ENCODE measurements at places on chromosomes 5 and 9.

- DNase-seq: no peak
Observed at GRCh38 chr5:1055896-1056610, 47.5 kb downstream of the NKD2 start.

- DNase-seq: no peak
Observed at GRCh38 chr5:133117166-133117911, 65.5 kb downstream of the HSPA4 start.

GRCh38 chr9:125484350-125485282, 222.4 kb downstream of the MAPKAP1 start:
- DNase-seq: no peak

- no peak for DNase-seq
Observed at GRCh38 chr5:160419458-160420330, 813 bp upstream of the SLU7 start.

DNA sequence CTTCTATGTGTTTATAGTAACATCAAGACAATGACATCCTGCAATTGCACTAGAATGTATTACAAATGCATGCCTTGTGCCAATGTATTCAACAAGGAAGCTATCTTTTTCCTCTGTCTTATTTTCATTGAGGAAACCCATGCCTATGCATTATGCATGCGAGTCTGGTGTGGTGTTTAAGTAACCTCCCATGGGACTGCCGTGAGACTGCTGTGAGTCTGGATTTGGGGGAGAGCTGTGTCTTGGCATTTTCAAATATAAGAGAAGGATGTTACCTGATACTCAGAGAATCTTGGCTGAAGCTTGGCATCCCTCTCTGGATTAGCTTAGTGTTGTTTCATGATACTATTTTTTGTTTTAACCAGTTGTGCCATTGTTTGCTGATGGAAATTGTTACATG, 98.3 kb downstream of the F2RL2 start:
- peak; percentile 6 for DNase-seq

- no peak for DNase-seq
Observed at GRCh38 chr9:107049046-107049802, 186.3 kb downstream of the ZNF462 start.

GRCh38 chr9:73810585-73811215, 659.0 kb downstream of the ANXA1 start:
- no peak for DNase-seq

- no peak for DNase-seq
Observed at GRCh38 chr9:137277329-137278041, at the start of gene TOR4A. Gene TOR4A, plus strand, starts transcription at chr9:137277726. Its CDS starts 964 bp downstream, at chr9:137278690.

GRCh38 chr5:64210866-64211265, 45.2 kb downstream of the RNF180 start:
- peak; percentile 4 for DNase-seq

GRCh38 chr5:93665648-93666047, 75.8 kb downstream of the POU5F2 start:
- DNase-seq: no peak

- DNase-seq: no peak
Observed at GRCh38 chr5:95825495-95825894, 3.0 kb upstream of the GLRX start.

DNA sequence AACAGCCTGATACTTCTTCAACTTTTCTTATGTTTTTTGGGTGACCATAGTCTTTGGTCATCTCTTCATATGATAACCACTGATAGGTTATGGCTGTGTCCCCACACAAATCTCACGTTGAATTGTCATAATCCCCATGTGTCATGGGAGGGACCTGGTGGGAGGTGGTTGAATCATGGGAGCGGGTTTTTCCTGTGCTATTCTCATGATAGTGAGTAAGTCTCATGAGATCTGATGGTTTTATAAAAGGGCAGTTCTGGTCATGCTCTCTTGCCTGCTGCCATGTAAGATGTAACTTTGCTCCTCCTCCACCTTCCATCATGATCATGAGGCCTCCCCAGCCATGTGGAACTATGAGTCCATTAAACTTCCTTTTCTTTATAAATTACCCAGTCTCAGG, 8.7 kb downstream of the RHOBTB3 start:
- no peak for DNase-seq

DNA sequence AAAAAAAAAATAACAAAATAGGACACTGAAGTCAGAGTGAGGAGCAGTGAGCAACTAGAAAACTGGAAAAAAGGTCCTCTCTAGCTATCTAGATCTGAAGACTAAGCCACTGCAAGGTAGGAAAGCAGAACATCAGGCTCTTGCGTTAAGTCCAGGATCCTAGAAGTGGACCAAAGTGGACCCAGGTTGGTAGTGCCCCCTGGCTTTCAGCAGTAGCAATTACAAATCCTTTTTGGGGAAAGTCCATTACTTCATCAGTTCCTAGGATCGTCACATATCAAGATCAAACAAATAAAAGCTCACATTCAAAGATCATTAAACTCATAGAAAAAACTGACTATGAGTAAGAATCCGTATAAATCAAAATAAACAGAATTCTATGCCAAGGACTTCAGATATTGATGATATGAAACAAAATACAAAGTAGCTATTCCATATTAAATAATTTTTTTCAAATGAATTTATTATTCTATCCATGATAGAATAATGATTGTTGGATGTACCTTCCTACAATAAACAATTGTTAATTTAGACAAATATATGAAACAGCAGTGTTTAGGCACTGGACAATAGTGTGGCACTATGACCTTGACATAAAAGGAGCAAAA, 6.5 kb upstream of the RICTOR start:
- DNase-seq: peak; percentile 48

GRCh38 chr9:132578367-132578932, 4.0 kb upstream of the BARHL1 start:
- no peak for DNase-seq

DNA sequence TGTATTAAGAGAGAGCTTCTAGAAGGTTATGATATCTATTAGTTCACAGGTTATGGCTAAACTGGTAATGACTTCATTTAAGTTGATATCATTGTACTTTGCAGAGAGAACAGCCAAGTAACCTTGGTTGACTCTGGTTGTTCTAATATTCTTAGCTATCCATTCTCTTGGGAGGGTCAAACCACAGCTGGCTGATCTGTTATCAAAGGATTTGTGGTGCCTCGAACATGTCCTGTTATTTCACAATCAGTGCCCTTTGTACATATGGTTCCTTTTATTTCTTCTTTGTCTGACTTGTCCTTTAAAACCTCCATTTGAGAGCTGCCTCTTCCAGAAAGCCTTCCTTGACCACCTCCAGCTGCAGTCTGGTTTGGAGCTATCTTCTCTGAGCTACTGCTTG, 61.7 kb downstream of the PDE8B start:
- DNase-seq: no peak

DNA sequence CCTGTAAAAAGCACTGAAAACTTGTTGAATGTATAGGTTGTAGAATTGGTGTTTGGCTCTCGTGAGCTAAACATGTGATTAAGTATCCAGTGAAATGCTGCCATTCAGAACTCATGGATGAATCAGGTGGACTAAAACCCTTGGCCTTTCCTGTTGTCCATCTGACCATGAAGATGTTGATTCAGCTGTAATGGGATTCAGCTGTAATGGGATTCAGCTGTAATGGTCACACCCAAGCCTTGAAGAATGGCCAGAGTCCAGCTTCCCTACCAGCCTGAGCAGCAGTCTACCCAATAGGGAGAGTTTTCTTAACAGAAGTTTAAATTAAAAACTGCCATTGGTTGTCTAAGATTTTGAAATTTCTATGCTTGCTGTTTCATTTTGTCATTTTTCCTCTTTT, 18.1 kb downstream of the MAMDC2 start:
- no peak for DNase-seq

DNA sequence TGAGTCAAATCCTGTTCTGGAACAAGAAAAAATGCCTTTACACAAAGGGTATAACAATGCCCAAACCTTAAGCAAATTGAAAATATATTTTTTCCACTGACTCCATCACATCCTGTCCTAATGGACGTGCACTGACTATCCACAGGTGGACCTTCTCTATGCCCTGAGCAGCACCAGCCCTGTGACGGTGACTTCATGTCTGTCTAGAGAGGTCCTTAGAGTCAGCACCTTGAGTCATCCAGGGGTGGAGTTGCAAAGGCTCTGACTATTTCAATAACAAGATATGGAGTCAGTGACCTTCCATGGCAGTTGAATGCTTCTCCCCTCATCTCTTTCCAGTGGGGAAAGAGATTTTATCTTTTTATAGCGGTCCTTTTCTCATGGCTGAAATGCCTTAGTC, 78.0 kb downstream of the YIPF5 start:
- no peak for DNase-seq

- DNase-seq: no peak
Observed at GRCh38 chr5:160237571-160238093, 8.3 kb downstream of the FABP6 start.

DNA sequence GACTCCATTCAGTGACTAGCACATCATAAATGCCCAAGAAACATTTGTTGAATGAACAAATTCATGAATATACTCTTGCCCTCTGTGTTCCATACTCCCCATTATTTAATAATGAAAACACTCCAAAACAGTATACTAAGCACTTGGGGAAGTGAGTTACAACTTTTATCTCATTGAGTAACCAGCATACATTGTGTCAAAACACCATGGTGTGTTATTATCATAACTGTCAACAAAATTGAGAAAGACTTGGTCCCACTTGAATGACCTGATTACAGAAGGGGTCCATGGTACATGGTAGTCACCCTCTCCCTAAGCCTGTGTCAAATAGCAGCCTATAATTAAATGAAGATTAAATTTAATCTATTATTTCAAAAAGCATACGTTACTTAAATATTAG, 16.2 kb downstream of the ANKH start:
- DNase-seq: no peak

- DNase-seq: no peak
Observed at GRCh38 chr5:110339399-110339798, 387.1 kb downstream of the TMEM232 start.

DNA sequence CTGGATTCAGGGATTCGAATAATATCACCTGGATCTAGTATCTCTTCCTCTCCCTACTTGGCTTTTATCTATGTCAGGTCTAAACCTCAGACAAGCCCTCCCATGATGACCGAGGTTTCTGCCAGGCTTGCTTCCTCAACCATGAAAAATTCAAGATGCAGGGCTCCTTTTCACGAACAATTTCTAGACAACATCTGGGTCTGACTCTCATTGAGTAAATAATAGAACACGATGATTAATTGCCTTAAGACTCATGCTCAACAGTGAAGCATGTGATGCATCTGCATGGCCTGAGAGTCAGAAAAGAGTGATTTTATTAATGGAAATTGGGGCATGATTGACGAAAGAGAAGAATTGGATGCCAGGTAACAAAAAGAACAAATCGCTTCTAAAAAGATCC, 277.2 kb upstream of the ZNF608 start:
- no peak for DNase-seq

- DNase-seq: peak; percentile 33
Observed at GRCh38 chr5:151721087-151721646, 34.5 kb upstream of the SPARC start.

- no peak for DNase-seq
Observed at GRCh38 chr9:84822589-84823233, 153.2 kb downstream of the NTRK2 start.

DNA sequence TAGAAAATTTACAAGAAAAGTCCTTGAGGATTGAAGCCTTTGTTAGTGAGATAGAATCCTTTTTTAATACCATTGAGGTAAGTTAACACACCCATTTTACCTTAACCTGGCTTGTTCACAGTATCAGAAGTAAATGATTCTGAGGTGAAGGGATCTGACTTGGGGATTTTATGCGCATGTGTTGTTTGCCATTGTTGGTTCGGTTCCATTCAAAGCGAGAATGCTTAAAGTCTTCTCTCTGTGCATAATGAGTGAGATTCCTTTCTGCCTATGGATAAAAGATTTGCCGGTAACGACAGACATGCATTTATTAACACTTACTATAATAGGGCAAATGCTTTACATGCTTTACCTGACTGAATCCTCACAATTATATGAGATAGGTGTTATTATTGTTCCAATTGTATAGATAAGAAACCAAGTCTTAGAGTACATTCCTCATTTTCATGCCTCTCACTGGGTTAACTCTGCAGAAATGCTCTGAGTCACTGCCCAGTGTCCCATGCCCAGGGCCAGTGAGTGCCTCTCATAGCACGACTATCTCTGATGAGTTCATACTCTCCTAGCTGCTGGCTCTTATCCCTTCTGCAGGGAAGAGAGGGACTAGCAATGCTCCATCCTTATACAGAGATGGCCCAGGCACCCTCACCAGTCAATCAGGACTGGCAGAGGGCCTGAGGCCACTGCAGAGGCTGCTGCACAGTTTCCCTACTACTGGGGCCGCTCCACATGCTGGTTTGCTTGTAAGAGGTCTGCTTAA, 54.4 kb downstream of the CMYA5 start:
- DNase-seq: no peak

- DNase-seq: no peak
Observed at GRCh38 chr9:125238915-125239446, 2.2 kb downstream of the HSPA5 start.

DNA sequence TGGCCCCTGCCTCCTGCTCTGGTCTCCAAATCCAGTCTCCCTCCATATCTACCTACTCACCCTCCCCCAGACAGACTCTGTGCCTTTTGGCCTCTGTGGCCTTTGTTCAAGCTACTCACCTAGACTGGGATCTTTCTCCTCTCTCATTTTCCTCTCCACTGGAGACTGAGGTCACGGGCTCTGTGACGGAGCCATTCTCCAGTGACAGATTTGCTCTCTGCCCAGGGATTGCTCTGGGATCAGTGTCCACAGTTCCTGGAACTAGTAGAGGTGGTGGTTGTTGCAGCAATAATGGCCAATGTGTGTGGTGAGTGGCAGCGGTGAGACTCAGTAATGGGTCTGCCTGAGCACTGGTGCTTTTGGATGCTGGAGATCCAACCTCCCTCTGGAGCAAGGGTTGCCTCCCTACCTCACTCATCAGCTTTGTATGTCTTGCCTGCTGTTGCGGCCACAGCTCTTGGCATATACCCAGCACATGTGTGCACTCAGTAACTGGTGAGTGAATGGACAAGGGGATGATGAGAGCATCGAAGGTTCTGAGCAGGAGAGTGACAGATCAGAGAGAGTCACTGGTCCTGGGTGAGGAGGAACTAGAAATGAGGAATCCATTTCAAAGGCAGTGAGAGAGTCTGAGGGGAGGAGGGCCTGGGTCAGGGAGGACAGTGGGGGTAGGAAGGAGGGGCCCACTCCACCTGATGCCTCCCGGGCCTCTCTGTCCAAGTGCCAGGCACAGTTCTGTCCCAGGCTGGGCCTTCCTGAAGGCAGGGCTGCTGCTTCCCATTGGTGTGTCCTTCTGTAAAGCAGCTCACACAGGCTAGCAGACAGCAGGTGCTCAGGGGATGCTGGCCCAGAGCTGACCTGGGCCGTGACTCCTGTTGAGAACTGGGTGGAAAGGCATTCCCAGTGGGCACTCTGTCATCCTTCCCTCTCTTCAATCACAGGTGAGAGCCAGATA, 96.5 kb upstream of the PITX1 start:
- no peak for DNase-seq

- no peak for DNase-seq
Observed at GRCh38 chr9:123662057-123662776, 267.7 kb downstream of the DENND1A start.

GRCh38 chr9:14447103-14447502, 133.2 kb upstream of the NFIB start:
- no peak for DNase-seq

- DNase-seq: no peak
Observed at GRCh38 chr9:88916894-88917293, 74.4 kb upstream of the S1PR3 start.

All from COLO829 (cell line).